Mammary epithelial cell (primary cell): ENCODE measurements at places on chromosomes 3 and 15. TPM values are rescaled to one million over a fixed set of nuclear protein-coding genes. Genes with fewer than 3 reads are reported as not detected.

SLC26A6 gene
- total RNA-seq: 34.3 and 47.7 TPM in 2 replicates

GOLGA6L6 gene
- not detected in 2 replicates for total RNA-seq

P3H2 gene
- total RNA-seq: 174 and 181 TPM in 2 replicates

GPR160 gene
- total RNA-seq: 0.33 TPM

SLC28A2 gene
- total RNA-seq: not detected in 2 replicates

ATP13A4 gene
- total RNA-seq: 2.7 TPM

KCNMB3 gene
- total RNA-seq: 0.69 and 1.2 TPM in 2 replicates

GOLGA6D gene
- total RNA-seq: not detected

CCR5 gene
- total RNA-seq: not detected

PATL2 gene
- total RNA-seq: not detected

DAZL gene
- not detected in 2 replicates for total RNA-seq

CSPG4 gene
- total RNA-seq: 28.5 TPM

RHOV gene
- total RNA-seq: 0.83 TPM

CD80 gene
- not detected for total RNA-seq

NUP210 gene
- 0.83 TPM for total RNA-seq

CLN6 gene
- 23.7 and 40.9 TPM in 2 replicates for total RNA-seq

CCR8 gene
- total RNA-seq: not detected
